ENCODE measurements at places on chromosomes 4 and X.

DNA sequence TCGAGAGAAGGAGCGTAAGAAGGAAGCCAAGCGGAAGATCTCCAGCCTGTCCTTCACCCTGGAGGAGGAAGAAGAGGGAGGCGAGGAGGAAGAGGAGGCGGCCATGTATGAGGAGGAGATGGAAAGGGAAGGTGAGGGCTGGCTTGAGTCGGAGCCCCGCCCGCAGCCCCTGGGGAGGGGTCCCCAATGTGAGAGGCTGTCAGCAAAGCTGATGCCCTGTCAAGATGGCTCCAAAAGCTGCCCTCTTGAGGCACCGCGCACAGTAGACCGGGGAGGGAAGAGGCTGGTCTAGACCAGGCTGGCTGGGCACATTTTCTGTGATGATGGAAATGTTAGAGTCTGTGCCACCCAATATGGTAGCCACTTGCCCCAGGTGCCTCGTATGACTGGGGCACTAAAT lies 2.5 kb downstream of the FAM50A start:
- no peak for DNase-seq

DNA sequence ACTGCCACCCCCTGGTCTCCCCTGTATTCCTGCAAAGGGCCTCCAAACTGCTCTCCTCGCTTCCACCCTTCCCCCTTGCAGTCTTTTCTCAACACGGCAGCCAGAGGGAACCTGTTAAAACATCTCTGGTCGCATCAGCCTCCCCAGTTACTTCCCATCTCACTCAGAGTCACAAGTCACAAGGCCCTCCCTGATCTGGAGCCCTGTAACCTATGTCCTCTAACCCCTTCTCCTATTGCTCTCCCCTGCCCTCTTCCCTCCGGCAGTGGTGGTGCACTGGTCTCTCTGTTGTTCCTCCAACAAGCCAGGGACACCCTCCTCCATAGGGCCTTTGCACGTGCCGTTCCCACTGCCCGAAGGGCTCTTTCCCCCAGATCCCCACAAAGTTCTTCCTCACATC lies 73.2 kb downstream of the SH3KBP1 start:
- DNase-seq, result no peak

DNA sequence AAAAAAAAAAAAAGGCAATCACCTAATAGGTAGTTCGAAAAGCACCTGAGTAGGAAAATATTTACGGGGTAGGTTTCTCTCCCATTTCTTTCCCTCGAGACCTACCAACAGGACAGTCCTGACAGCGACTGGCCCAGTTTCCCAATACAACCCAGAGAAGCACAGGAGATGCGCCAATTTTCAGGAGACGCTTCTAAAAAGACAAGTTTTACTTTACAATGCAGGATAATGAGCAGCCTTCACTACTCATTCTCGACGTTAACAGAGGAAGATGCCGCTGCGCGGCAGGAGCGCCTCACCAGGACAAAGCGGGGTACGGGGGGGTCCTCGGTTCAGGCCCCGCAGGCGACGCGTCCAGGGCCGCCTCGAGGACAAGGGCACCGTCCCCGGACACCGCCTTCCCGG lies 708 bp downstream of the BCLAF3 start:
- no peak for DNase-seq

- no peak for DNase-seq
Measured at GRCh38 chrX:69539437-69539836, 35.3 kb downstream of the NALF2 start.

DNA sequence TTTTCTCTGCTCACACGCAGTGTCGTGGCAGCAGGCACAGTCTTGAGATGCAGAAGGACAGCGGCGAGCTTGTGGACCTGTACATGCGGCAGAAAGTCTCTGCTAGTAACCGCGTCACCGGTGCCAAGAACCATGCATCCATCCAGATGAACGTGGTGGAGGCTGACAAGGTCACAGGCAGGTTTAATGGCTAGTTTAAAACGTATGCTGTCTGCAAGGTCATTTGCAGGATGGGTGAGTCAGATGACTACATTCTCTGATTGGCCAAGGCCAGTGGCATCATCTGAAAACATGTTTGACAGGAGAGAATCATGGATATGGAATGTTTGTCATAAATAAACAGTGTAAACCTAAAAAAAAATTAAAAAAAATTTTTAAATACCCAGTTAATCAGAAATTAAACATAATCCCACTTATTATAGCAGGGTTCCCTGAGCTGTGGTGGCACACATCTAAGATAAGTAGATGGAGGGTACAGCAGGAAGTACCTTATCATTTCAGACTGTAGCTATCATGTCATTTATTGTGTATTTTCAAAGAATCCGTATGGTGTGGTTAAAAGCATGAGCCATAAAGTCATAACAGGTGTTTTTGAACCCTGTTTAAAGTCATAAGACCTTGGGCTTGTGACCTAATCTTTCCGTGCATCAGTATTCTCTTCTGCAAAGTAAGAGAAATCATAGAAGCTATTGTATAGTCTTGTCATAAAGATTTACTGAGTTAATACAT lies 7.5 kb upstream of the BMP2K start:
- DNase-seq, result no peak

DNA sequence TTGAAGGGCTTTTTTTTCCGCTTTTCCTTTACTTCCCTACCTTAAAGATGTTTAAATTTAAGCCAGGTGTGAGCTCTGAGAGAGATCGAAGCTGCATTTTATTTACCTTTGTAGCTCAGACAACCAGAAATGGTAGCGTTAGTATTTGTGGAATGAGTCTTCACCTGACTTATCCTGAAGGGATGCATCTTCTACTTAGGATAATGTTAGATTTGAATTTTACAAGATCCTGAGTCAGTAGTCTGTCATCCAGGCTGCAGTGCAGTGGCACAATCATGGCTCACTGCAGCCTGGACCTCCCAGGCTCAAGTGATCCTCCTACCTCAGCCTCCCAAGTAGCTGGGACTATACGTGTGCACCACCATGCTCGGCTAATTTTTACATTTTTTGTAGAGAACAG lies 26.2 kb downstream of the TMSB4X start:
- no peak for DNase-seq

DNA sequence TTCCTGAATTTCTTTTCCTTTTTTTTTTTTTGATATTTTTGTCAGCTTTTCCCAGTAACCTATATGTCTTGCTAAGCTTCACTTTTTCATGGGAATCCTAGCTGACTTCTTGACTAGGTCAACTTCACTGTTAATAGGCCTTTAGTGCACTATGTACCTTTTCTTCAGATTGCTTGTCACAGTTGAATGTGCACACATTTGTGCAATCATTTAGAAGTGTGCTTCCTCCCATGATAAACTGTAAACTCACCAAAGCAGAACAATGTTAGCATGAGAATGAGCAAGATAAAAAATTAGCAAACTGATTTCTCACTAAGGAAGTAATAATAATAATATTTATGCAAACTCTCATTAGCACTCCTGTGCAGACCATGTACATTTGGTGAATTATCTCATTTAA lies 173.2 kb downstream of the PABPC4L start:
- no peak for DNase-seq
